Left kidney (tissue), 8 donors: ENCODE measurements at places on chromosomes 2 and 18. TPM values are rescaled to one million over a fixed set of nuclear protein-coding genes. Genes with fewer than 3 reads are reported as not detected.

GRCh38 chr18:32966141-32966540 lies 193.3 kb upstream of the KLHL14 start:
- no peak for DNase-seq

GRCh38 chr2:96344011-96344410 lies 8.4 kb downstream of the NCAPH start:
- DNase-seq = no peak

DNA sequence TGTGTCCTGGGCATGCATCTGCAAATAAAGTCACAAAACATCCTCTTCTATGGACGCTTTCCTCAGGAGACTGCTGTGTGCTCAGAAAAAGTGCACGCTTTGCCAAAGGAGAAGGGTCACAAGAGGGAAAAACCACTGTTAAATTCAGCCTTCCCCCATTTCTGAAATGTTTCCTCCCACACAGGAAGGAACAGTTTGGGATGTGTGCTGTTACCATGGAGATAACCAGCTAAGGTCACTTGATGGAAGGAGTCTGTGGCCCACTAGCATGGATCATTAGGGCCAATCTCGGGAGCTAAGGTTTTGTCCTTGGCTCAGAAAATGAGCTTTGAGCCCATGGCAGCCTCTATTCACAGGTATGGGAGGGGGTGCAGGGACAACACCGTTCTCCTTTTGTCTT lies 5.6 kb downstream of the KCNE4 start:
- DNase-seq = no peak

DNA sequence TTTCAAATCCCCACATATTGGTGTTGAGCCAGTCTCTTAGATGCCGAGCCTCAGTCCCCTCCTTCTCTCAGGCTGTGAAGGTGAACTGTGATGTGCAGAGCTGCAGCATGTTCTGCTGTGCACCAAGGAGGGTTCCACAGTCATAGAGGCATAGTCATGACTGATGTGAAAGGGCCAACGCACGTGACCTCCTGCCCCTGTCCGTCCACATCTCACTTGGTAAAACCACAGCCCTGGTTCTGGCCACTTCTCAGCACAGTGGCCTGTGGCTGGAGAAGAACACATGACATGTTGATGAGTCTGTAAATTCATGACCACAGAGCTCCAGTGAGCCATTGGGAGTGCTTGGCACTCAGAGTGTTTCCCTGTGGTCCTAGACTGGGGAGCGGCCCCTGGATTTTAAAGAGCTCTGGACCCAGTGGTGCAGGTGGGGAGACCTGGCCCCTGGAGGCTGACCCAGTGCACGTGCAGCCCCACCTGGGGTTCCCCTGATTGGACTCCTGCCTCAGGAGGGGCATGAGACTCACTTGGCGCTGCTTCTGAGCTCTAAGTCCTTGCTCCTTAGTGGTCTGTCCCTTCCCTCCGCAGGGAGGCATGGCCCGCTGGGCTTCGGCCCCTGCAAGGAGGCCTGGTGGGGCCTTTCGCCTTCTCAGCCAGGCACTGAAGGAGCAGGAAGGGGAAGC lies 25.3 kb downstream of the INPP4A start:
- DNase-seq = no peak

GRCh38 chr2:63837036-63837594 lies 4.6 kb upstream of the UGP2 start:
- no peak for DNase-seq

GRCh38 chr2:219684721-219685689 lies 57.6 kb downstream of the SLC4A3 start:
- peak; percentile 72 for DNase-seq

- DNase-seq = no peak
Measured at GRCh38 chr2:145059914-145060313, 540.0 kb upstream of the ZEB2 start.

GRCh38 chr2:96261328-96262003 lies 4.3 kb downstream of the TMEM127 start:
- DNase-seq = no peak

- DNase-seq = no peak
Measured at GRCh38 chr2:71212336-71212735, 14.6 kb downstream of the PAIP2B start.

DNA sequence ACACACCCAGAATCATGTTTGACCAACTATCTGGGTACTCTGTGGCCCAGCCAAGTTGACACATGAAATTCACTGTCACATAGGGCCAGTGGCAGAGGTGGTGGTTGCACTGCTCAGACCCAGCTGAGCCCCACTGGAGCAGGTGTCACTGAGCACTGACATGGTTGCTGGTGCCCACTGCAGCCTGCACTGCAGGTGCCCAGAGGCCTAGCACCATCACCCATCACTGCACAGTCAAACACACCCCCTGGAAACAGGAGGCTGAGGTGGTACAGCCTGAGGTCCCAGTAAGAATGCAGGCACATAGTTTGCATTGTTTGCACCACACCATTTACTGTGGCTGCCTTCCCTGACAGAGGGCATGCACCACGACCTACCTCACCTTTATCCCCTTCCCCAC lies 278.7 kb upstream of the MGAT5 start:
- DNase-seq = no peak

- no peak for DNase-seq
Measured at GRCh38 chr2:37917281-37918228, 7.5 kb upstream of the RMDN2 start.

GRCh38 chr2:237603718-237604362 lies 13.3 kb upstream of the RAB17 start:
- no peak for DNase-seq

The SERPINB13 gene
- not detected for polyA plus RNA-seq

The ALKAL2 gene
- 4.9 TPM for polyA plus RNA-seq

The GNLY gene
- polyA plus RNA-seq = 0.27 TPM

The HOXD12 gene
- polyA plus RNA-seq = 0.32 TPM
